MCF 10A (cell line): ENCODE measurements at places on chromosomes 1 and 21.

GRCh38 chr1:92876351-92876750, 44.5 kb downstream of the RPL5 start:
- DNase-seq: no peak

DNA sequence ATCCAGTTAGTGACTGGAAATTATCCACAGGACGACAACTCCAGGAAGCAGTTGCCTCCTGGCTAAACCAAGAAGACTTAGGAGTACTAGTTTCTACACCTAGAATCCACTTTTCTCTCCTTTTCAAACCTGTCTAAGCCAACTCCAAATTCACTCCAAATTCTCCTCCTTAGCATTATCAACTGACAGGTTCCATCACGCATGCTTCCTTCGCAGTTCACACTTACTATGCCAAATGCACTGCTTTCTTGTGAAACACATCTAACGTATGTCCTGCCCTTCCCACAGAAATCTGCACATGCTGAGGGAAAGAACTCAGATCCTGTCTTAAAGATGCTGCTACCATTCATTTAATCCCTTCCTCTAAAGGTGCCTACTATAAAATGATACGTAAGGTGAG, 225.9 kb downstream of the RERE start:
- no peak for DNase-seq

DNA sequence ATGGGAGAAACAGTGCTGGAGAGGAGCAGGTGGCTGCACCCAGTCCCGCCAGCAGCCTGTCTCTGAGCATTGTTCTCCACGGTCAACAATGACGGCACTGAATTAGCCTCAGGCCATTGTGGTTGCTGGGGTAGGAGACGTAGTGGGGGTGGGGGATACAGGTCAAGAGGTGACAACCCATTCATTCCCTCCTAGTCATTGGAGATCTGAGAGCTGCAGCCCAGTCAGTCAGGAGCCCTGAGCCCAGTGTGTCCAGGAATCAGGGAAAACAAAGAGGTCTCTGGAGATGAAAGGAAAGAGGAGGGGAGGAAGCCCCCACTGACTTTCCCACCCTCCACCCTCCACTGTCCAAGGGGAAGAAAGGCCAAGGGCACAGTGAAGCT, 15.3 kb downstream of the SMIM12 start:
- DNase-seq: peak; percentile 30

GRCh38 chr1:16134066-16134801, 21.6 kb downstream of the EPHA2 start:
- no peak for DNase-seq

- no peak for DNase-seq
Measured at GRCh38 chr21:36803051-36803645, 104.2 kb downstream of the SIM2 start.

GRCh38 chr1:121566346-121566745, 381.6 kb downstream of the SRGAP2C start:
- no peak for DNase-seq

DNA sequence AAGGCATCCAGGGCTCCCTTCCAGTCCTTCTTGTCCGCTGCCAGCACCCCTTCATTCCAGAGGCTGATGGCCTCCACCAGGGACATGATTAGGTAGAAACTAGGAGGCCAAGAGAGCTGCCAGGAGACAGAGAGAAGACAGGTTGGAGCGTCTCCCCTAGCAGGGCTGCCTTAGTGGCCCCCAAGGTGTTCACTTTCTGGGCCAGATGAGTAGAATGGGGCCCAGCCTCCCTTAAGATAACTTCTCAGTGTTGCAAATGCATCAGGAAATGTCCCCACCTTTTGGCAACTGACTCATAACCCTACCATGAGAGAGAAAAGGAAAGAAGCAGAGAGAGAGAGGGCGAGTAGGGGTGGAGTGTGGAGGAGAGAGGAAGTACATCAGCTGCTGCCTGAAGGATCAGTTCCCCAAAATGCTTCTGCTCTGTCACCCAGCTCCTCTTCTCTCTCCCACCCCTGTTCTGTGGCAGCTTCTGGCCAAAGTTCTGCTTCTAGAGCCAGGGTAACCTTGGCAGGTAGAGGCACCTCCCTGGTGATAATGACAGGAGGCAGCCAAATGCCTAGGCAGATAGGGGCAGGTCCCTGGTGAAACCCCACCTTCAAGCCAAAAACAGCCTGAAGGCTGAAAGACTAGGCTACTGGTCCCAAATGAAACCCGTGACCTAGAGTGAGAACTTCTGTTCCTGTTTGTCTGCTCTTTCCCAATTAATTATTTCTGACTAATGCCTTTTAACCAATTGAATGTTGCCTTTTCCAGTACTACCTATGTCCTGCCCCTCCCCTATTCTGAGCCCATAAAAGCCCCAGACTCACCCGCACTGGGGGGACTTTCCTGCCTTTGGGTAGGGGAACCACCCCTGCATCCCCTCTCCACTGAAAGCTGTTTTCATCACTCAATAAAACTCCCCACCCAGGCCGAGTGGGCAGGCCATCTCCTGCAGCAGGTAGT, at the start of gene NCF2:
NCF2 (minus strand) TSS at position 216 of the 948 bp plus-strand sequence; CDS start at position 86, 130 bp downstream.
- peak; percentile 56 for DNase-seq

DNA sequence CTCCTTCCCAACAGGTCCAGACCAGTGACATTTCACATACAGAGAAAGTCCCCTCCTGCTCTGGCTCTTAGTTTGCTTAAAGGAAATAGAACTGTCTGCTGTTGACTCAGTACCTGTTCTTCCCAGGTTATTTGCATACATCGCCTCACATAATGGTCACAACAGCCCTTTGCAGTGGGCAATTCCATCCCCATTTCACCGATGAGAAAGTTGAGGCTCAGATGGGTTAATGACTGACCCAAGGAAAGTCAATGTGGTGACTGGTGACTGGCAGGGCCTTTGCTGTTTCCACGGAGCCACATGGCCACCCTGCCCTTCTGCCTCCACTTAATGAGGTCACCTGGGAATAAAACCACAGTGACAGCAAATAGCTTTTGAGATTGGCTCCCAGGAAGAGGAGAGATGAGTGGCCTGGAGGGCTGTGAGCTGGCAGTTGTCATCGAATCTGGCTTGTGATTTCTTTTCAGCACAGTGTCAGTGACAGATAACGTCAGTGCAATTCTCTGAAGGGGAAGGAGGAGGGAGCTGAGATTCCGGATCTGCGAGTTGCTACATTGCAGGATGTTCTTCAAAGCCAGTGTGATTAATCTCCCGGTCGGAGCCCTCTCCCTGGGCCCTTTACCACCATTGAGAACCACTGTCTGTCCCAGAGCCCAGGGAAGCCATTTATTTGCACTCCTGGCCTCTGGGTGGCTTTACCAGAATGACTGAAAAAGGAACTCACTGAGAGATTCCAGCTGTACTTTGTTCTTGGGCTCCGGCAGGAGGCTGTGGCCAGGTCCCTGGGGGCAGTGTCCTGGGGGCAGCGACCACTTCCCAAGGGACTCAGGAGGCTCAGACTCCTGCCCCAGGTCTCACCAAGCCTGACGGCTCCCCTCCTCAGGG, 117.2 kb downstream of the CNIH3 start:
- no peak for DNase-seq

- no peak for DNase-seq
Measured at GRCh38 chr1:7100479-7100878, 315.2 kb downstream of the CAMTA1 start.

DNA sequence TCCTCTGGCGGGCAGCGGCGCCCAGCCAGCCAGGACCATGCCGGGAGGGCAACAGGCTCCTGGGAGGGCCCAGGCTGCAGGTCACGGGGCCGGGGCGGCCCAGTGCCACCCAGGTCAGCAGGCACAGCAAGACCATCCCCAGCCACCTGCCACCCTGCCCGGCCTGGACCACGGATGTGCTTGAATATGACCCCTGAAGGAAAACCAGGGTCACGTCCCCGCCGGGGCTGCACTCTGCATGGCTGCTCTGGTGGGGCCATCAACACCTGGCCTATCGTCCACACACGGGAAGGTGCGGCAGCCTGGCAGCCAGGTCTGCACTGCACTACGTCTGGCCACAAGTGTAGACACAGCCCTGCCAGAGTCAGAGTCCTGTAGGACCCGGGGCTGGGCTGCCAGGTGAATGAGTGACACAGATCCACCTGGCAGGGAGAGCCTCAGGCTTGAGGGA, 6.9 kb downstream of the WNT9A start:
- no peak for DNase-seq

GRCh38 chr1:180084867-180085266, 69.8 kb upstream of the QSOX1 start:
- no peak for DNase-seq

DNA sequence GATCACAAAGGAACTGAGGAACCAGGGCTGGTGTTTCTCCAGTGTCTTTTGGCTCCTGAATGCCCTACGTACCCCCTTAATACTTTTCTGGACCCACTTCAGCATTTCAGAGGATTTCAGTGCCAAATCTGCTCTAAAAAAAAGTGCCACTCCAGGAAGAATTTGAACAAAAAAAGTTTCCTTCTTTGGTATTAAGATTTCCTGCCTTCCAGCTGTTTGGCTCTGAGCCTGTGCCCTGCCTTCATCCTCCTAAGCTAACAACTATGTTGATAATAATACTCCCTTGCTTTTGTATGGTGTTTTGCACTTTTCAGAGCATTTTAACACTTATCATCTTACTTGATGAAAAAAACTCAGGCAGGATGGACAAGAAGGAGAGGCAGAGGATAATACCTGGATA, 11.0 kb upstream of the RIMS3 start:
- DNase-seq: no peak

DNA sequence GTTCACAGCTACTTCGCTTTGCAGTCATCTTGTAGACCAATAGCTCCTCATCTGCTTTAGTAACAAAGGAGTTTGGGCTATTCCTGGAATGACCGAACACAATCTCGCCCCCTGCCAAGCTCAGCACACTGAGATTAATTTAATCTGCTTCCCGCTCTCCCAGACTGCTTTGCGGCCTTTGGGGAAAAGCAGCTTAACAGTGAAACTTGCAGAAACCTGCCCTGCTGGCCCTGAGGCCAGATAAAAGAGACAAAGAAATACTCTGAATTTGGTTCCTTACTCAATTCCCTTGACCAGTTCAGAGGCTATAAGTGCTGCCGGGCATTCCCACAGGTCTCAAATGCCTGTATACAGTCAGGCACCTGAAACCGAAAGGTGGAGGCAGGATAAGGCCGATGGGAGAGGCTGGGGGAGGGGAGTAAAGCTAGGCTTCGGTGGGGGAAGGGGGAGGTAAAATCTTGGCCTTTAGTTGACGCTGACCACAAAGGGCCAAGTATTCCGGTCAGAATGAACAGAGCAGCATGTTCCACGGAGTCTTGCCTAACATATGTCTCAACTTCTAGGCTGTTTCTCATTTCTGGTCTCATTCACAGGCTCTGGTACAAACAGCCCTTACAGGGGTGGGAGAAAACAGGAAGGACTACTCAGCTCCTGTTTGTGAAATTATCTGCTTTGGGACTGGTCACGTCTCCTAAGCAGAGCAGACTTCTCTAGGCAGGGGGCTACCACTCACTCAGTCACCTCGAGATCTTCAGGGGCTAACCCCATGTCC, 17.7 kb upstream of the A3GALT2 start:
- DNase-seq: peak; percentile 96

DNA sequence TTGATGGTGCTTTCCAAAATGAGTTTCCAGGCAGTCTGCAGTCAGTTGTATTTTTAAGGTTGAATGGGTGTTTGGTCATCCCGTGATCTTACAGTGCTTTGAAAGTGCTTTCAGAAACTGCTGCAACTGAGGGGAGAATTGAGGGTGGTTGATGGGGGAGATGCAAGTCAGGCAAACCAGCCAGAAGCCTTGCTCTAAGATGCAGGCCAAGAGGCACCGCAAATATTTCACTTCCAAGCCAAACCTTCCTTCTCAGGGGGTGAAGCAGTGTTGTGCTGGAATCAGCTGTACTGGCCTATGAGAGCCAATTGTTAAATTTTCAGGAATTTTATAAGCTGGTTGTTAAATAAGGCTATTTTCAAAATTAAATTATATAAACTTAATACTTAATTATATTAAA, 151.6 kb downstream of the KCNJ6 start:
- DNase-seq: no peak

DNA sequence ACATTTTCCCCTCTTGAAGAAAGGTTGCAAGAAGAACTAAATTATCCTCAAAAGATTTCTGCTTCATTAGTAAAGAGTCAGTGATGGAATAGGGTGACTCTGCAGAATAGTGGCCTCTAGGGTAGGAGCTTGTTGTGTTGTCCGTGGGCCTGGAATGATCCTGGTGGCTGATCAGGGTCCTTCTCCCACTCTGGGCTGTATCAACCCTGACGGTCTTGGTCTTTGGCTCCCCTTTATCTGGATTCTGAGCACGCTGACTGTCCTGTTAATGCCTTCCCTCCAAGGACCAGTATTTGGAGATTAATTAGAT, 36.9 kb upstream of the SRRM1 start:
- DNase-seq: no peak

GRCh38 chr1:175154629-175155472, 37.7 kb downstream of the KIAA0040 start:
- peak; percentile 82 for DNase-seq

DNA sequence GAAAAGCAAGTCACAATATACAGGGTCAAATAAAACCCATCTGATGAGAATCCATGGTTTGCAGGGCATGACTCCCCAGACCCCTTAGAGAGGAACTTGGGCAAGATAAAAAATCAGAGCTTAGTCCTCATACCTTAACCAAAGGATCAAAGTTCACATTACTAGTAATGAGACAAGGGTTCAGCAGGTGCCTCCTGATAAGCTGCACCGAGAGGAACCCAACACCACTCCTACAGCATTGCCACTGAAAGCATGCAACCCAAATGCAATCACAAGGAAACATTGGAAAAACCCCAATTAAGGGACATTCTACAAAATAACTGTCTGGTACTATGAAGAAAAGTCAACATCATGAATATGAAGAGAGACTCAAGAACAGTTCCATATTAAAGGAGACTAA, 29.7 kb downstream of the CCDC185 start:
- no peak for DNase-seq

- DNase-seq: no peak
Measured at GRCh38 chr1:15717418-15718125, 18.5 kb upstream of the SLC25A34 start.

DNA sequence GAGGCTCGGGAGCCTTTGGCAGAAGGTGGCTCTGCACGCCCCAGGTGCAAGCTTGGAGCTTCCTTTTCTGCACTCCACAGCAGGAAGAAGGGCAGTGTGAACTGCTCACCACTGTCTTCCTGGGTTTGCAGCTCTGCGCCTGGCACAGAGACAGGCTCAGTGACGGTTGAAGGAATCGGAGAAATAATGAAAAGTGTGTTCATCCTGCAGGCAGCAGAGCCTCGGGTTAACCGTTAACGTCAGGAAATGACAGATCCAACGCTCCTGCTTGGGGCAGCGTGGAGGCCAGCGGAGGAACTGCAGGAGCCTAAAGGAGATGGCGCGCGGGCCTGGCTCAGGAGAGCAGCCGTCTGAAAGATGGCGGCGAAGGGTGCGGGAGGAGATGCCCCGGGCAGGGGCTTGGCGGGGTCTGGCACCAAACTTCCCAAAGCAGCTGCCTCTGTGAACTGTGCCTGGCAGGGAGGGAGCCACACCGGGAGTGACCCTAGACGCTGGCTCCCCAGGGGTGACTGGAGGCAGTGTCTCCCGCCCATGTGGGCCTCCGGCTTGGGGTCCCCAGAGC, 10.9 kb upstream of the SAMD11 start:
- no peak for DNase-seq

GRCh38 chr1:213381572-213382084, 330.6 kb downstream of the RPS6KC1 start:
- peak; percentile 59 for DNase-seq
